GM13976 (cell line): ENCODE measurements at places on chromosomes 3 and 15.

- DNase-seq: peak; percentile 11
Measured at GRCh38 chr3:43369404-43370292, 83.3 kb downstream of the SNRK start.

GRCh38 chr3:158663246-158663645 lies 9.2 kb downstream of the LXN start:
- DNase-seq: no peak

DNA sequence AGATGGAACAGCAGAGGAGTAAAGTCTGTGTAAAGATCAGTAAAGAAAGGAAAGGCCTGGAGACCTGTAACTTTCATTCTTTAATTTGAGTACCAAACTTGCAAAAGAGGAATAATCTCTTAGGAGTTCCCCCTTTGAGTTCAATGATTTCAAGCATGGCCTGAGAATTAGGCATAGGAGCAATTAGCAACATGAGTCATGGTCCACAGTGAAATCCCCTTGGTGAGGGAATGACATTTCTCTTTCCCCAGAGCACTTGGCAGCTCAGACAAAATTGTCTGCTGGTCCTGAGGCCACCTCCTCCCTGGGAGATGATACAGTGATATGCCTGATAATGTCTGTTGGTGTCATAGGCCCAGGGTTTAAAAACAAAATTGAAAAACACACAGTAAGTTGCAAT lies 81.4 kb upstream of the CRBN start:
- DNase-seq: peak; percentile 3

GRCh38 chr3:61924090-61924735 lies 362.8 kb downstream of the PTPRG start:
- DNase-seq: no peak

- no peak for DNase-seq
Measured at GRCh38 chr3:1962396-1963088, 136.1 kb upstream of the CNTN4 start.

DNA sequence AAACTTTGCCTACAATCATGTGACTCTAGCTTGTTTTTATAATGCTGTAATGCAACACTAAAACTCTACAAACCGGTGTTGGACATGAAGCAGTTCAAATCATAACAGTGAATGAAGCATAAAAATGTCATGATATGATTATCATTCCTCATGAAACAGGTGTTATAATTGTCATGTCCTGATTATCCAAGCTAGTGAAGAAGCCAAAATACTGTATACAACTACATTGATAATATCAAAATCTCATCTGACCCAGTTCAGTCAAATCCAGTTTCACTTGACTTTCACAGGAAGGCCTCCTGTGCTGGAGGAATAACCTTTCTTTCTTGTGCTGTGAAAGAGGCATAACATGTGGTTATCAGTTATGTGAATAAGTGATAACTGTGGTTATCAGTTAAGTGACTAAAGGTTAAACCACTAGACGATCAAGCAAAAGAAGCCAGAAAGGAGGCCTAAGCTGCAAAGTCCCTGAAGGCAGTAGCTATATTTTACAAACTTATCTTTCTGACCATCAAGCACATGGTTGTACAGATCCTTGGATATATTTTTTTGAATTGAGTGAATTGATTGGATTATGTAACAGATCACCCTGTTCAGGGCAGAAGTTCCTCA lies 296.4 kb downstream of the TUSC7 start:
- no peak for DNase-seq

- DNase-seq: peak; percentile 61
Measured at GRCh38 chr3:123026565-123027291, 835 bp downstream of the SEMA5B start.

DNA sequence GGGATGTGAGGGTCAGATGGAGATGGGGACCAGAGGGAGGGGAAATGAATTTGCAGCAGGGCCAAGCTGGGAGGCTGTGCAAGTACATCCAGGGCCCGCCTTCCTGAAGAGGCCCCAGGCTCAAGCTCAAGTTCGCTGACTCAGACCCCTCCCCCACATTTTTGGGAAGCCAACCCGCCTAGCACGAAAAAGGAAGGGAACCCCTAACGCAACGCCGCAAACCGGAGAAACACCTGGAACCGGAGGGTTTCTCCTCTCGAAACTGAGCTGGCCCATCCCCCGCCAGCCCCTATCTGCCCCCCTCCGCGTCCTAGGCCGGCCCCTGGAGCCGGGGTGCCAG lies 624 bp downstream of the AP3B2 start:
- DNase-seq: no peak
